ENCODE measurements at places on chromosomes 3 and 15. TPM values are rescaled to one million over a fixed set of nuclear protein-coding genes. Genes with fewer than 3 reads are reported as not detected.

Gene UNC13C
- total RNA-seq = 0.89 TPM

Gene PROK2
- total RNA-seq = not detected

Gene ISL2
- total RNA-seq = 3.8 TPM

DNA sequence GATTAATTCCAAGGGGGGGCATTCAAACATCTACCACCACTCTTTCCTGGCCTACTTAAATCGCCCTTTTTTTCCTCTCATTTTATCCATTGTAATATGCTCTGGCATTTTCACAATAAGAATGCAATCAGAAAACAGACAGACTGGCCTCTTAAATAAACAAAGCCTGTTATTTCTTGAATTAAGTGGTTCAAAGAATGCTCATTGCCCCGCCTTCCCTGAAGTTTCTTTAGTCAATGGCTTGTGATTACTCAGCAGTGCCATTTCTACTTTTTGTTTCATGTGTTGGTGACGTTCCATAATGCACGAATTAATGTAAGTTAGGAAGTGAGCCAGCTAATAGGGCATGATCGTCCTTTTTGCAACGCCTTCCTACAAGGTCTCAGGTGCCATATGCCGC is 68.0 kb downstream of the FBN1 start:
- ATAC-seq = no peak

DNA sequence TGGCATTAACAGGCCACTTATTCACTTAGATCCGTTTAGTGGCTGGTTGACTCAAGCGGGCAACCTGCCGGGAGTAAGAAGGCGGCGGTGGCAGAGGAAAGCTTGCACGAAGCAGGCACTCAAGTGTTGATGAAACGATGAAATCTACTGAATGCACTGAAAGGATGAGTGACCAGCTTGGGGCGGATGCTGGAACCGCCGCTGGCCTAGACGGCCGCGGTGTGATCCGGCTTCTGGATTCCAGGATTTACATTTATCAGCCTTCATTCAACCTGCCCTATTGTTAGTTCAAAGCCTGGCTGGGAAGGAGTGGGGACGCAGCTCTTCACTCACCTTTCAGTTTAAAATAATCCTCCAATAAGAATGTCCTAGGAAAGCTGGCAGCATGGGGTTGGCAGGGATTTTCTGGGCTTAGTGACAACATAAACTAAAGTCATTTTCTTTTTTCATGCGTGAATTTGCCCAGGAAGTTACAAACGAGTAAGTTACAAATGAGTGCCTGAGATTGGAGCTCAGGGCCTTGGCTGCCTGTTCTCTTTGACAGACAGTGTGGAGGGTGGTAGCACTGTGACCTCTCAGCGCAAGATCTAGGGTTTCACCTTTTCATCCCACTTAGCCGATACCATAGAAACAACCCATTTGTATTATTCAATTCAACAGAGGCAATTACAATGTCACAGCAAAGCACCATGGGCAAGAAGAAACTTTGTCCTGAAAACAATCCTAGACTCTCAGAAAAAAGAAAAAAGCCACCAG is 1.1 kb upstream of the PLCH1 start:
- ATAC-seq = peak; percentile 34

GRCh38 chr3:83882701-83883100 is 1076.1 kb upstream of the CADM2 start:
- no peak for ATAC-seq

DNA sequence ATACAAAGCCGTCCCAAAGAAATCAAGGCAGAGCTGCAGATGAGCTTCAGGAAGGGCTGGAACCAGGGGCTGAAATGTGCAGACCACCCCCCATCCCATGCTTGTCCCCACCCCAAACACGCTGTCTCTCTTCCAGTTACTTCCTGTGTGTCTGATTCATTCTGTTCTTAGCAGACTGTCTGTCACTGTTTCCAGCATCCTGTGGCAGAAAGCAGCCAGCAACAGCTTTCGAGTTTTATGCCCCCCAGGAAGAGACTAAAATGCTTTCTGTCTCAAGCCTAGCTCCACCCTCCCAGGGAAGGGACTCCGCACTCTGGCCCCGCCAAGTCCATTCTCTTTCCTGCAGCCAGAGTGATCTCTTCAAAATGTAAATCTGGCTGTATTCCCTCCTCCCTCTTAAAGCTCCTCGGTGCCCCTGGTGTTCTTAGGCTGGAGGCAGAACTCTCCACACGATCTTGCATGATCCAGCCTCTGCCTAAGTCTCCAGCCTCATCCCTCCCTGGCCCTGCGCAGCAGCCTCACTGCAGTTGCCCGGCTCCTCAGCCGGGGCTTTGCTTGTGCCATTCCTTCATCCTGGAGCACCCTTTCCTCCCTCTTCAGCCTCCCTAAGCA is 41.5 kb downstream of the HRH1 start:
- peak; percentile 29 for ATAC-seq

DNA sequence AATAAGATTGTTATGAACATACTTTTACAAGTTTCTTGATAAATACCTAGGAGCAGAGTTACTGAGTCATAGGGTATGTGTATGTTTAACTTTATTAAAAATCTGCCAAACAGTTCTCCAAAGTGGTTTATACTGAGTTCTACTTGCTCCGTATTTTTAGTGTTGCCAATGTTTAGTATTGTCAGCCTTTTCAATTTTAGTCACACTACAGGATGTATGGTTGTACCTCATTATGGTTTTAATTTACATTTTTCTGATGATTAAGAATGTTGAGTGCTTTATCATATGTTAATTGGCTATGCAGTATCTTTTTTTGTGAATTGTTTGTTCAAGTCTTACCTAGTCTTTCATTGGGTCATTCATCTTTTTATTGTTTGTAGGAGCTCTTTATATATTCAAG is 4.3 kb downstream of the TMOD3 start:
- no peak for ATAC-seq

- ATAC-seq = no peak
These were observed 59.9 kb downstream of the OXSM start for GRCh38 chr3:25849641-25850385.

GRCh38 chr3:127733781-127734180 is 61.0 kb downstream of the ABTB1 start:
- no peak for ATAC-seq

Measured in gastroesophageal sphincter (tissue), 4 donors.